ENCODE measurements at places on chromosomes 16 and 17. TPM values are rescaled to one million over a fixed set of nuclear protein-coding genes. Genes with fewer than 3 reads are reported as not detected.
A peak's percentile ranks its signal among the peaks of the same experiment; 100 is the strongest.

NACA2 gene
- total RNA-seq: not detected

WFDC1 gene
- total RNA-seq: 0.24 TPM

TNRC6C gene
- 37.4 TPM for total RNA-seq

ZFPM1 gene
- total RNA-seq: 88.5 TPM

EMP2 gene
- total RNA-seq: 10.5 TPM

DNA sequence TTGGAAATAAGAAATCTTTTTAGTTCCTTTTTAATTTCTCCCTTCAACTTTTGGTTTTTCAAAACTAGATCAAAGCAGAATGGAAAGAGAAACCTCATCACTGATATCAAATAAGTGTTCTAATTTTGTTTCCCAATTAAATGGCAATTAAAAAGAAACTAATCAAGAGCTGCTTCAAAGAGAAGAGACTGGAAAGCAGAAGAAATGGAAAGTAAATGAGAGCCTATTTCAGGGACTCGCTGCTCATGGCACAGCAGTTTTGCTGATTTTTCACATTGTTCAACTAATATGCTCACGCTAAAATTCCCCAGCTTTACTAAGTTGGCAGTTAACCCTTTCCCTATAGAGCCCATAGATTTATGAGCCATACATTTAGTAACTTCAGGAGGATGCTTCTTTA, 6.5 kb downstream of the NMT1 start:
- H3K4me1 ChIP-seq: peaks cover 3% of the 10 kb centered on the region
- no peak for DNase-seq
- peak overlapping the region; percentile 31 for H3K27ac ChIP-seq
- H3K27me3 ChIP-seq: no peaks in the 10 kb centered on the region

DNA sequence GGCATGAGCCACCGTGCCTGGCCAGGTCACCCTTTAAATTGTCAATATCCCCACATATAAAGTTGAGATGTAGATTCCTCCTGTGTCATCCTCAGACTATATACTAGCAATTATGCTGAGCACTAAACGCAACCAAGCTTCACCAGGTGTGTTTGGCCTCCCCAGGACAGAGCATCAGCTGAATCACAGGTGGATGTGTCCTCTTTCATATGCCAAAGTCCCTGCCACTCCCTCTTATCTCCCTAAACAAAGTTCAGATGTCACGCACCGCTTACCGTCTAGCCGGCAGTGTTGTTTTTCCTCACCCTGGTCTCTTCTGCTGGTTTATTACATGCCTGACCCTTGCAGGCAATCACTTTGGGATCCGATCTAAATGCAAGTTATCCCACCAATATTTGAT, 43.8 kb upstream of the ARHGAP44 start:
- no peak for DNase-seq
- H3K4me3 ChIP-seq: no peak overlapping the region
- H3K27me3 ChIP-seq: no peaks in the 10 kb centered on the region
- peaks cover 2% of the 10 kb centered on the region for H3K36me3 ChIP-seq

GRCh38 chr17:10088444-10088843, 110.0 kb downstream of the GAS7 start:
- no peak overlapping the region for H3K4me3 ChIP-seq
- peaks cover 12% of the 10 kb centered on the region for H3K4me1 ChIP-seq
- no peak overlapping the region for H3K27ac ChIP-seq
- peaks cover 6% of the 10 kb centered on the region for H3K27me3 ChIP-seq
- H3K36me3 ChIP-seq: no peaks in the 10 kb centered on the region

DNA sequence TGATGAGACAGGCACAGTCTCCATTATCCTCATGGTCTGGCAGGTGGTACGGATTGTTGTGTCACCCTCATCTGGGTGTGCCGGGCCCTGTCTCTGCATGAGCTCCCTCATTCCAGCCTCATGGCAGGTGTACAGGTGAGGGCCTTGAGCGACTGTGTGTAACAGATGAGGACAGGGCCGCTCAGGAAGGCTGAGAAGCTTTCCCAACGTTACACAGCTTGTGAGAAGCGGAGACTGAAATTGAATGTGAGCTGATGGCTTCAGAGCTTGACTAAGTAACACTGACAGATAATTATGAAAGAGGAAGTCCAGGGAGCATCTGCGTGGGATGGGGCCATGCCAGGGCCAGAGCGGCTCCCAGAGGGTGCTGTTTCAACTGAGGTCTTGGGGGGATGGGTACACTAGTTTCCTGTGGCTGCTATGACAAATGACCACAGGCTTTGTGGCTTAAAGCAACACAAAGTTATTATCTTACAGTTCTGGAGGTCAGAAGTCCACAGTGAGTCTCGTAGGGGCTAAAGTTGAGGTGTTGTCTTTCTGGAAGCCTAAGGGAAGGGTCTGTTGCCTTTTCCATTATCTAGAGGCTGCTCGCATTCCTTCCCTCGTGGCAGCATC, 36.7 kb downstream of the CMIP start:
- H3K27me3 ChIP-seq: no peaks in the 10 kb centered on the region
- peak overlapping the region; percentile 56 for H3K27ac ChIP-seq
- peaks cover 3% of the 10 kb centered on the region for H3K36me3 ChIP-seq
- no peak for DNase-seq
- H3K4me3 ChIP-seq: no peak overlapping the region
- H3K4me1 ChIP-seq: peaks cover 28% of the 10 kb centered on the region

DNA sequence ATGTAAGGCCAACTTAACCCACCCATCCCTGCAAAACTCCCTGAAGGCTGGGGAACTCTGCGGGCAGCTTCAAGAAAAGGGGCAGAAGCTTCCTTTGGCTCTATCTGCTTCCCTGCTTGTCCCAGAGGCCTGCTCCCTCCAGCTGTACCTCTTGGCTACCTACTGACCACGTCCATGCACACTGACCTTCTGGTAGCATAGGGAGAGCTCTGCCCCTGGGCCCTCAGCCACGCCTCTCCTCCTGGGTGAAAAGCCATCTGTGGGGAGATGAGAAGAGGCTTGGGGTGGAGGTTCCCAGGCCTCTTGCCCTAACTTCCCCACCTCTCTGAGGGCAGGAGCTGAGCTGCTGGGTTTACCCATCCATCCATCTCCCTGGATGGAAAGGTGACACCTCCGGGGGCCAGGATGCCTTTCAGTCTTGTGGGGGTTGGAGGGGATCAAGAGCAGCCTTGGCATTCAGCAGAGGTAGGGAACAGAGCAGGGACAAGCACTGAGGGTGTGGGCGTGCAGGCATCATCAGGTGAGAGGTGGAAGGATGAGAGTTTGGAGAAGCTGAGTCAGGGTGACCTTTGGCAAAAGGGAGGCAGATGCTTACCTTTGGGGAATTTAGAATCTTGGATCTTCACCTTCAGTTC, 23.4 kb upstream of the MFSD6L start:
- no peak overlapping the region for H3K4me3 ChIP-seq
- H3K36me3 ChIP-seq: no peaks in the 10 kb centered on the region
- no peak overlapping the region for H3K27ac ChIP-seq
- H3K4me1 ChIP-seq: no peaks in the 10 kb centered on the region
- peaks cover 3% of the 10 kb centered on the region for H3K27me3 ChIP-seq

DNA sequence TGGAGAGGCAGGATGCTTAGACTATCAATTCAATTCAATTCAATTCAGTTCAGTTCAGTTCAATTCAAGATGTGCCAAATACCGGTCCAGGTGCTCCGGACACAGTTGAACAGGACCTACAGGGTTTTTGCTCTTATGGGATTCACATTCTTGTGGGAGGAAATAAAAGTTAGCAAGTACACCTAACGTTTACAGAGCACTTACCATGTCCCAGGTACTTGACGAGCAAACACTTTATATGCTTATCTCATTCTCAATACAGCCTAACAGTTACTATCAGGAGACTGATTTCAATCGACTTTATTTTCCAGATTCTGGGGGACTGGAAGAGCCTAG, 467 bp upstream of the GDE1 start:
- H3K27me3 ChIP-seq: no peaks in the 10 kb centered on the region
- peak overlapping the region; percentile 83 for H3K4me3 ChIP-seq
- peak overlapping the region; percentile 89 for H3K27ac ChIP-seq
- DNase-seq: no peak
- H3K36me3 ChIP-seq: peaks cover 2% of the 10 kb centered on the region

DNA sequence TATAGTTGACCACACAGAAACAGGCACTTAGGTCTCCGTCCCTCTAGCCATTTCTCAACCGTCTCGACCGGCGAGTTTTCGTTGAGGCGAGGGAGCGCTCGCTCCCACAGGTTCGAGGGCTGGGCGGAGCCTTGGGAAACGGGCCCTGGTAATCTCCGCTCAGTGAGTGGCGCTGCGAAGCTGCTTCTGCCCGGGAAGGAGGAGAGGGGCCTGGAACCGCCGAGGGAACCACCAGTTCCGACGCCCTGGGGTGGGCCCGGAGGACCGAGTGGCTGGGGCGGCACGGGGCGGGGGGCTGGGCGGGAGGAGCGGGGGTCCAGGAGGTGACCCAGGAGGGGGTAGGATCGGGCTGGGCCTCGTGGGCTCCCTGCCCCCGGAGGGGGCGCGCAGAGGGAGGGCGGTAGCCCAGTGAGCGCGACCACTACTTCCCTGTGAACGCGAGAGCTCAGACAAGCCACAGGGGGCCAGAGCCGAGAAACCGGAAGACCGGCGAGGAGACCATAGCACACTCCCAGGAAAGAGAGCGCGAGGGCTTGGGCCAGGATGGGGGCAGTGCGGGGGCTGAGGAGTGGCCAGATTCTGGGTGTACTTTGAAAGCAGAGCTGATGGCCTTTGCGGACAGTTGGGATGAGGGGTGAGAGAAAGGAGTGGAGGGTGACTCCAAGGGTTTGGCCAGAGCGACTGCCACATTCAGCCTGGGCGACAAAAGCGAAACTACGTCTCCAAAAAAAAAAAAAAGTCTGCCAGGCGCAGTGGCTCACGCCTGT, 29.9 kb upstream of the ARL4D start:
- peaks cover 15% of the 10 kb centered on the region for H3K4me1 ChIP-seq
- peak; percentile 51 for DNase-seq
- no peaks in the 10 kb centered on the region for H3K27me3 ChIP-seq
- peak overlapping the region; percentile 100 for H3K27ac ChIP-seq
- no peaks in the 10 kb centered on the region for H3K36me3 ChIP-seq

DNA sequence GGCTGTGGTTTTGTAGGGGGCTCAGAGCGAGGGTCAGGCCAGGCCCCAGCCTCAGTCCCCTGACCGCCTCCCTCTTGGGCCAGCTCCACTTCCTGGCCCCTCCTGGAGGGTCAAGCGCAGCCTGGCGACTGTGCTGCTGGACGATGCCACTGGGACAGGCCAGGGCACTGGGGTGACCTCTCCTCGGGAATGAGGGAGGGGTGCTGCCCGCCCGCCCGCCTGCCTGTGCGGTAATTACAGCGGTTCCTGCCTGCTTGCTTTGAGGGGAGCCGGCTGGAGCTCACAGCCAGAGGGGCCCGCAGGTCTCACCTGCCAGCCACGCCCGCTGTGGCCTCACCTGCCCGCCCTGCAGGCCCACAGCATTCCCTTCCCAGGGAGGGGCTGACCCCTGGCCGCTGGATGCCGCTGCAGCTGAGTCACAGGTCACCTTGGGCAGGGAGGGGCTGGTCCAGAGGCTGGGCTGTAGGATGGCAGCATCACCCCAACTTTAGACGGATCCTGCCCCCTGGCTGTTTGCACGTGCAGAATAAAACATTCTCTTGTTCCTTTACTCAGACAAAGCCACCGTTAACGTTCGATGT, 76.7 kb upstream of the CBX4 start:
- peak overlapping the region; percentile 71 for H3K27ac ChIP-seq
- H3K4me3 ChIP-seq: no peak overlapping the region
- peaks cover 14% of the 10 kb centered on the region for H3K27me3 ChIP-seq
- H3K36me3 ChIP-seq: no peaks in the 10 kb centered on the region

GRCh38 chr16:27471661-27472060, 69.7 kb downstream of the IL21R start:
- peaks cover 39% of the 10 kb centered on the region for H3K36me3 ChIP-seq
- no peaks in the 10 kb centered on the region for H3K27me3 ChIP-seq
- H3K4me1 ChIP-seq: no peaks in the 10 kb centered on the region
- H3K27ac ChIP-seq: no peak overlapping the region
- DNase-seq: no peak

GRCh38 chr16:90020260-90020837, 1.1 kb upstream of the DBNDD1 start:
- H3K4me3 ChIP-seq: peak overlapping the region; percentile 82
- peaks cover 23% of the 10 kb centered on the region for H3K4me1 ChIP-seq
- peaks cover 2% of the 10 kb centered on the region for H3K36me3 ChIP-seq
- DNase-seq: no peak
- no peaks in the 10 kb centered on the region for H3K27me3 ChIP-seq
